ENCODE measurements at places on chromosomes 12 and 14.

DNA sequence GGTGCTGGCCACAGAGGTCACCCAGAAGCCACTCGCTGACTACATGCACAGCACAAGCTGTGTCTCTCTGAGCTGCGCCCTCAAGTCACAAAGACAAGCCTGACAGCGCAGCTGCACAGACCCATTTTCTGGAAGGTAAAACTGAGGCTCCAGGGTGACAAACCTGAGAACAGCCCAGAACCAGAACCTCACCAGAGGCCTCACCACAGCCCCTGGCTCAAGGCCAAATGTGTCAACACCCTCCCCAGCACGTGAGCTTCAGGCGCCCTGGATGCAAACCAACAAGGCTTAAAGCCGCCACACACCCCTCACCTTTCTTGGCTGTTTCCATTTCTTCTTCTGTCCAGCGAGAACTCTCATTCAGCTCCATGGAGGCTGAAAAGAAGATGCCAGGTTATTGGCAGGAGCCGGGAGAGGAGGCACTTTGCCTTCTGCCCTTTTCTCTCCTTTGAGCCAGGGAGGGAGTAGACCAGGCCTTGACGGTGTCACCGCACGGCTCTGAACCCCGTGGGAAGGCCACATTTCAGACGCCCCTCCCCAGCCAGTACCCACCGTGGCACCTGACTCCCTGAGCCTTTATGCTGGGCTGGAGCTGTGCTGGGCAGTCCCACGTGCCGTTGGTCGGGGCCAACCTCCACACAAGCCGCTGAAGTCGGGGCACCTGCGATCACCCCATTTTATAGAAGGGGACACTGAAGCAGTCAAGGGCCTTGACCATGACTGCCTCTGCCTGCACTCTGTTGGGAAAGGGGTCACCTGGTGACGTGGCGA, 103.1 kb downstream of the RFLNA start:
- no peak for DNase-seq

GRCh38 chr12:99450036-99450630, 197.4 kb upstream of the GARIN6 start:
- DNase-seq: no peak

DNA sequence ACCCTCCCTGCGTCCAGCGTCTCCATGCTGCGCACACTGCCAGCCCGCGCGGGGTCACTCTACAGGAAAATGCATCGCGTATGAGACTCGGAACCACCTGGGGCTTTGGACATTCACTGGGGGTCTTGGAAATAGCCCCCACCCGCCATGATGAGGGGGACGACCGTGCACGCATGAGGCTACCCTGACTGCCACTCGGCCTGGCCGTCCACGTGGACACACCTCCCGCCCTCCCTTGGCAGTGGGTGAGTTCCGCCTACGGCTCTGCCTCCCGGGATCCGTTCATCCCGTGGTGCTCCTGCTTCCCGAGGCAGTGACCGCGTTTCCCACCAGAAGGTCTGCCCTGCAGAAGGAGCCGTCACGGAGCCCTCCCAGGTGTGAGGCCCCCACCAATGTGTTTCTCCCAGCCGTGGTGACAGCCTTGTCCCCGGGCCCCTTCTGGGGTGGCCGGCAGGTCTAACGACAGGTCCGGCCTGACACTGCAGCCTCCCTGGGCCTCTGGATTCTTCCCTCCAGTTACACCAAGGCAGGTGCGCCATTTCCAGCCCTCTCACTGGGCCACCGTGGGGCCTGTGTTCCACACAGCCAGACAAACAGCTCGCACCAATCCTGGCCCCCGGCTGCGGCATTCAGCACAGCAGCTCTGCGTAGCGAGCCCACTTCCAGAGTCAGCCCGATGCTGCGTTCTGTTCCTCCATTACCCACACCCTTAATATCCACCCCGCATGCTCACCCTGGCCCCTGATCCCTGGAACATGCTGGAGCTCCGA, 11.1 kb upstream of the GALNT9 start:
- no peak for DNase-seq

DNA sequence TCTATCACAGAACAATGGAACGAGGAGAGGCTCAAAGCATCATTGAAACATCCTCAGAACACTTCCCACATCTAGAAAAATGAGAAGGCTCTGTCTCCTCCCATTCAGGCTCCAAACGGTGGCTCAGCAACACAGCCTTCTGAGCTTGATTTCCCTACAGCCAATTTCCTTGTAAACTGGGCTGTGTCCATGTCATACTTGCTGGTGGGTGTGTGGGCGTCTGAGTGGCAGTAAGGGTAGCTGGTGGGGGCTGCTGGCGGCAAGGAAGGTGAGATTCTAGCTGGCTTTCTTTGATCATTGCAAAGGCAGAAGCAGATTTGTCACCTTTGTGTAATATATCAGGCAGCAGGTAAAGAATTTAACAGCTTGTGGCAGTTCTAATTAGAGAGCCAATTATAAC, 163.7 kb downstream of the CALM1 start:
- DNase-seq: no peak

GRCh38 chr14:96925422-96925821, 128.2 kb downstream of the VRK1 start:
- DNase-seq: no peak

DNA sequence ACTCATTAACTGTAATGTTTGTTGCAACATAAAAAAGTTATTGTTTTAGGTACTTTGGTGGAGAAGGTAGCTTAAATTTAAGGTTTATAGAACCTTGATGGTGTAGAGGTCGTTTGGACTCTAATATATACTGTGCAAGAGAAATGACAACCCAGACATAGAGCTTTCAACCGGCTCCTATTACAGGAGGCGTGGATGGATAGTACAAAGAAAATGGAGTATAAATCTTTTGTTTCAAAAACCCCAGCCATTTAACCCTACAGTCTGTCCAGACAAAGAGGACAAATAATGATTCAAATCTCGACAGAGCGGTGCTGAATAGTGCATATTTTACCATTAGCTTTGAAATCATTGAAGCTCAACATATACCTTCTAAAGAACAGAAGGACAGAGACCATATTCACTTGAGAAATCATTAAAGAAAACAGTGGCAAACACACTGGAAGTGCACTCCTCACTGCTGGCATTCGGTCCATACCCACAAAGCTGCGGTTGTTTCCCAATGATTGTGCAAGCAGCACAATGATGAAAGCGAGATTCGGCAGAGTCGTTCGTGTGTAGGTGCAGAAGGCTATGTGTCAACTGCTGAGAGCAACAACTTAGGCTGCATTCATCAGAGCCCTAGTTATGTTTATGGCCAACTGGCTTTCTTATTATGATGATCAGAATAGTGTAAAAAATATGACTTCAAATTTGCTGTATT, 688.6 kb downstream of the NOVA1 start:
- DNase-seq: no peak

DNA sequence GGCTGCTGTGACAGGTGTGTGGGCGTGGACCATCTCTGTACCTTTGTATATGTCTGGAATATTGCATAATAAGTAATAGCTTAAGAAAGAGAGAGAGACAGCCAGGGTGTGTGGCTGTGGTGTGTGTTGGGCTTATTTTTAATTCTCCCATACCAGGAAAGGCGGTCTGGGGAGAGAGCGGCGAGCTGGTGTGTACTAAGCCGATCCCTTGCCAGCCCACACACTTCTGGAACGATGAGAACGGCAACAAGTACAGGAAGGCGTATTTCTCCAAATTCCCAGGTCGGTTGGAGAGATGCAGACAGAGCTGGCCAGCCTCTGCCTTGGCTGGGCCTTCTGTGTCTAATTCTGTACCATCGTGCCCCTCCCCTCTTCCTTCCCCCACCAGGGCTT, 63.9 kb downstream of the AACS start:
- DNase-seq: no peak

DNA sequence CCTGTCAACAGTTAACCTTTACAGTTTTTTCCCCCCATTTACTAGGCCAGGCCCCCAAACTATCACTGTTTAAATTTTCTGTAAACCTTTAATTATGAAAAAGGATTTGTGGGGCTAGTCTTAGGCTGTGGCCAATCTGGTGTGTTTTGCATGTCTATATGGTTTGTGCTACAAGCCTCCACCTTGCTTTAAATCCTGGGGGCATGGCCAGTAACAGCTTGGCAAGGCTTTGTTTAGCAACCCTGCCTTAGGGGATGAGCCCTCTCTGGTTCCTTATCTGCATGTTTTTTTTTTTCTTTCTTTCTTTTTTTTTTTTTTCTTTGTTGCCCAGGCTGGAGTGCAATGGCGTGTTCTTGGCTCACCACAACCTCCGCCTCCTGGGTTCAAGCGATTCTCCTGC, 102.7 kb downstream of the KCNMB4 start:
- DNase-seq: no peak

GRCh38 chr12:122985338-122986257, 5.1 kb downstream of the ARL6IP4 start:
- no peak for DNase-seq

DNA sequence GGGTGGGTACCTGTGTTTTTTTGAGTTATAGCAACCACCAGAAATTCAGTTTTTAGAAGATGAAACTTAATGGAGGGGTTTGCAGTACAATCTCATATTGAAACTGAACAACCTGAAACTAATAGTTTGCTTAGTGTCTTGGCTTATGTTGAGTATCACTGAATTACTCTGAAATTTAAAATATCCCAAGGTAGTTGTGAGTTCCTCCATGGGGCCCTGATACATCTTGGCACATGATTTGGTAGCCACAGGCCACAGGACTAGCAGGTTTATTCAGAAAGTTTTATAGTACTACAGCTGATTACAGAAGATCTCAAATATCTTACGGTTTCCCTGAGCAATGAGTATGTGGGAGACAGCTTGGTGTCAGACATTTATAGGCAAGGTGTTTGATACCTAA, 10.4 kb downstream of the PTGES3 start:
- no peak for DNase-seq

GRCh38 chr14:87043667-87044200, 949.2 kb downstream of the GALC start:
- no peak for DNase-seq

GRCh38 chr12:88805286-88805685, 225.0 kb upstream of the KITLG start:
- DNase-seq: no peak

GRCh38 chr12:6928022-6928702, 403 bp downstream of the ATN1 start:
- no peak for DNase-seq

DNA sequence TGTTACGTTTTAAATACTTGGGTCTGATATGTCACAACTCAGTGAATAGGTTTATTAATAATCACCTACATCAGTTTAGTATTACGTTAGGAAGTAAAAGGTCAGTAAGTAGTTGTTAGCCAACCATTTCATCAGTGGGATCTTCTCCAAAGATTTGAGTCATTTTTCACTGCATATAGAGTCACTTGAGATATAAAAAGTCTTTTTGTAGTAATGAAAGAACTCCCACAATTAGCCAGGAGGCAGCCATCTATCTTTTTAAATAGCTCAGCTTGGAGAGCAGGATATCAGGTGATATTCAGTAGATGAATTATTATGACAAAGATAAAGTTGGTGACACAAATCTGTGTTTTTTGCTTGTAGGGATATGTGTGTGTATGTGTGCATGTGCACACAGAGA, 309.3 kb downstream of the PDZRN4 start:
- no peak for DNase-seq

GRCh38 chr12:53172352-53172751, 8.2 kb upstream of the ZNF740 start:
- DNase-seq: no peak

GRCh38 chr14:36320897-36321381, 502 bp upstream of the MBIP start:
- no peak for DNase-seq

- no peak for DNase-seq
These were observed 10.1 kb downstream of the PSMB5 start for GRCh38 chr14:23024612-23025075.

- DNase-seq: no peak
These were observed 182.2 kb downstream of the NOVA1 start for GRCh38 chr14:26415618-26416123.

DNA sequence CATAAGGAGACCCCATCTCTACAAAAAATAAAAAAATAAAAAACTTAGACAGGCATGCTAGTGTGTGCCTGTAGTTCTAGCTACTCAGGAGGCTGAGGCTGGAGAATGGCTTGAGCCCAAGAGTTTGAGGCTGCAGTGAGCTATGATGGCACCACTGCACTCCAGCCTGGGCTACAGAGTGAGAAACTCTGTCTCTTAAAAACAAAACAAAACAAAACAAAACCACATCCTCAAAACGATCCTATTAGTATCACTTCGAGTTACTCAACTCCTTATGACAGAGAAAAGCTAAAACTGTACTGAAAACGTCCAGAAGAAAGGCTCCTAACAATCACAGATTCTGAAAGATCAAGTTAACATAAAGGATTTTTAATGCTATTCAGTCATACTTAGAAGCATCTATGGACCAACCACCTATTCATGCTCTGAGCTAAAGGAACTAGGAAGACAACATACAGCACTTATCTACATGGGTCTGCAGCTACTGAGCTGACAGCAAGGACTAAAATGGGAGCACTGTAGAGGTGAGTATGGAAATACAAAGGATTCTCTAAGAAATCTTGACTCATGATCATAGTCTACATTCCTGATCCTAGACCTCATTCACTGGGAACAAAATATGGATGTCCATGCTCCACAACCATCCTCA, 75.3 kb upstream of the DUSP6 start:
- no peak for DNase-seq

DNA sequence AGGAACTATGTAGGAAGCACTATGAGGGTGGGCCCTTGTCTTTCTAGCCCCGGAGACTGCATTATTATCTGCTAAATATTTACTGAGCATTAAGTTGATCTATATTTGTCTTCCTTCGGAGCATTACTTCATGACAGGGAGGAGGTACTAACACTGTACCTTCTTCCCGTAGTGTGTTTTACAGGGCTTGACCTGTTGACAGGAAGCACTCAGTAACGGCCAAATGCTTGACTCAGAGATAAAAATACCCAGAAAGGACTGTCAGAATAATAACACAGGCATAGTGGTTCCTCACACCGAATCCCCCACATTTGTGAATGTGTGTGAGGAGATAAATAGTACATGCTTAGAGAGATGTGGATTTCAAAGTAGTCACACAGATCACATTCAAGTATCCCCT, 466.6 kb downstream of the EGLN3 start:
- no peak for DNase-seq

DNA sequence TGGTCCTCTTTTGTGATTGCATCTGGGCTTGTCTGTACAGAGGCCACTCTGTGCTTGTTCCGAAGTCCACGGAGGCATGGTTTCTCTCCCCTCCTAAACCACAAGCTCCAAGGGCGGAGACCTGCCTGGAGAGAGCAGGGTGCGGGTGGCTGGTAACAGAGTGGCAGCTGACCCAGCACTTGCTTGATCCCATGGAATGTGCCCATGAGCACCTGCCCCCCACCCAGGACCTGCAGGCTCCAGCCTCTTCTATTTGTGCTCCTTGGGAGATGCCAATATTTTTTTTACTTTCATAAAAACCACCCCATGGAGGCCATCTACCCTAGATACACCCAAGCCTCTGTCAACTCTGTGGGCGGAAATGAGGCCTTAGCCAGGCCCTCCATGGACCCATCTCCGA, 104.7 kb downstream of the PRMT8 start:
- no peak for DNase-seq

- no peak for DNase-seq
These were observed 361.8 kb downstream of the TMEM121 start for GRCh38 chr14:105888151-105888550.

GRCh38 chr12:116325336-116325664, 47.8 kb upstream of the MED13L start:
- DNase-seq: no peak

Measured in stimulated activated CD4-positive, alpha-beta T cell treated with anti-CD3 and anti-CD28 coated beads, Interleukin-2, amount 100 ng/mL, for 48 hours (primary cell).